ENCODE measurements at places on chromosomes 13 and 19. TPM values are rescaled to one million over a fixed set of nuclear protein-coding genes. Genes with fewer than 3 reads are reported as not detected.
A peak's percentile ranks its signal among the peaks of the same experiment; 100 is the strongest.

- no peak for DNase-seq
These were observed 55.4 kb upstream of the GTF2F2 start for GRCh38 chr13:45064889-45065288.

CCDC159 gene
- 27.1 TPM for polyA plus RNA-seq

CAMSAP3 gene
- 52.6 TPM for polyA plus RNA-seq

DNA sequence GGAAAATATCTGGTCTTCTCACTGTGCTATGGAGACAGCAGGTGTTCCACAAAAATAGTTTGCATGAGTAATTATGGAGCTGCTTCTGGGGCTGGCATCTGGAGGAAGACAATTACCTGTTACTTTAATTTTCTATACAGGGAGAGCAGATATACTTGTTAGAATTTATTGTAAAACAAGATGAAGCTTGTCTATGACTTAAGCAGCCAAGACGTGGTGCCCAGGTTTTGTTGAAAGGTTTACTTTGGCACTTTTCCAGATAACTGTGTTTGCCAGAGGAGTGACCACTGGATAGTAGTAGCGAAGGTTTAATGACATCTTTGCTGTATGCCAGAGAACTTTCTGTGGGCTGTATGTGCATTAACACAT, 134.5 kb upstream of the KL start:
- DNase-seq = no peak

DNA sequence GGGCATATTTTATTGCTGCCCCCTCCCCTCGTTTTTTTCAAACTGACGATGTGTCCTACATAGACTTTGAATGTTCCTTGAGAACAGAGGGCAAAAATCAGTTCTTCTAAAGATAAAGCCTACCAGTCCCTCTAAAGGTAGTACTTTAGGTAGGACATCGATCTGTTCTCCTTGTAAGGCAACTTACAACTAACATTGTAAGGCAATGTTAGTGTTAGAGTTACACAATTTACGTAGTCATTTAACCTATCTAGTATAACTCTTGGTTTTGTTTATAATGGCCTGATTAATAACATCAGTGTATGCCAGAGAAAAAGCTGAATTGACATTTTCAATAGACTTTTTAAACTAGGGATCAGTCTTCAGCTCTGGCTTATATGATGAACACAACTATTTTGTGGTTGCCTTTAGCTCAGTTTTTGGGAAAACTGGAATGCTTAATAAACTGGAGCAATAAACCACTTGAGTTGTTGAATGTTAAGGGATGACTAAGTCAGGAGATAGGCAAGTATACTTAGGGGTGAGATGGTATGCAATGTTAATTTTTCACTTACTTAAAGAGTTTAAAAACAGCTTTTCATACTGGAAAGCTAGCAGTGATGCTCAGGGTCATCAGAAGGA, 2.2 kb downstream of the NDFIP2 start:
- DNase-seq = no peak

DNA sequence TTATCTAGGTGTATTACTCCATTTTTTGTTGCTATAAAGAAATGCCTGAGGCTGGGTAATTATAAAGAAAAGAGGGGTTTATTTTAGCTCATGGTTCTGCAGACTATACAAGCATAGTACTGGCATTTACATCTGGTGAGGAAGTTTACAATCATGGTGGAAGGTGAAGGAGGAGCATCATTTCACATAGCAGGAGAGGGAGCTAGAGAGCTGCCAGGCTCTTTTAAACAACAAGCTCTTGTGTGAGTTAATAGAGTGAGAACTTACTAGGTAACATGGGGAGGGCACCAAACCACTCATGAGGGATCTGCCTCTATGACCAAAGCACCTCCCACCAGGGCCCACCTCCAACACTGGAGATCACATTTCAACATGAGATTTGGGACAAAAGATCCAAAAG, 221.7 kb upstream of the GPC6 start:
- DNase-seq = no peak

DNA sequence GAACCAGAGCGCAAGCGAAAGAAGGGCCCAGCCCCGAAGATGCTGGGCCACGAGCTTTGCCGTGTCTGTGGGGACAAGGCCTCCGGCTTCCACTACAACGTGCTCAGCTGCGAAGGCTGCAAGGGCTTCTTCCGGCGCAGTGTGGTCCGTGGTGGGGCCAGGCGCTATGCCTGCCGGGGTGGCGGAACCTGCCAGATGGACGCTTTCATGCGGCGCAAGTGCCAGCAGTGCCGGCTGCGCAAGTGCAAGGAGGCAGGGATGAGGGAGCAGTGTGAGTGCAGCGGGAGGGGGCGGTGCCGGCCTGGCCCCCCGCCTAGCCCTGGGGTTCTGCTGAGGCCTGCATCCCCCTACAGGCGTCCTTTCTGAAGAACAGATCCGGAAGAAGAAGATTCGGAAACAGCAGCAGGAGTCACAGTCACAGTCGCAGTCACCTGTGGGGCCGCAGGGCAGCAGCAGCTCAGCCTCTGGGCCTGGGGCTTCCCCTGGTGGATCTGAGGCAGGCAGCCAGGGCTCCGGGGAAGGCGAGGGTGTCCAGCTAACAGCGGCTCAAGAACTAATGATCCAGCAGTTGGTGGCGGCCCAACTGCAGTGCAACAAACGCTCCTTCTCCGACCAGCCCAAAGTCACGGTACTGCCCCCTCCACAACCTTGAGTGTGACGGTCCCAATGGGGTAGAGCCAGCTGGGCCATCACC, 2.1 kb downstream of the NR1H2 start:
- no peak for DNase-seq

PSG1 gene
- not detected for polyA plus RNA-seq

- DNase-seq = no peak
These were observed 34.4 kb downstream of the AP1M1 start for GRCh38 chr19:16232127-16232526.

DNA sequence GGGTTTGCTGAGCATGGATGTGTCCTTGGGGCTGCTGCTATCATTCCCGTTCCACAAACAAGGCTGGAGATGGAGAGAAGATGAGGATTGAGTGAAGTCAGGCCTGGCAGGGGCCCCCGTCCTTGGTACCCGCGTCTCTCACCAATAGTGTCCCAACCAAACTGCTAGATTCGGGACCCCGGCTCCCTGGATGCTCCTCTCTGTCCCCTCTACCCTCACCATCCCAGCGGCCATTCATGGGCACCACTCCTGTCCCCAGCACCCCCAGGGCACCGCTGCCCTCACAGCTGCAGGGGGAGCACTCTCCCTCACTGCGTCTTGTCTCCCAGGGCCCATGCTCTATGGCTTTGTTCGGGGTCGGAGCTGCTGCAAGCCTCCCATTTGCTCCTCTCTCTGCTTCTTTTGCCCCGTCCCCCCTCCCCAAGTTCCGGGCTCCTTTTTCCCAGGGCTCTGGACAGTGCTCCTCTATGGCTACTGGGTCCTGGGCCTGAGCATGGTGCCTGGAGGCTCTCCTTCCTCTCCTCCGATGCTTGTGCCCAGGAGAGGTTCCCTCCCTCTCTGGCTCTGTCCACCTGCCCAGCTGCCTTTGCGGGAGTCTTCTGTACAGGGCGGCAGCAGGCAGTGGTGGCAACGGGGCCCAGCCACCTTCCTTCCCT, 219.5 kb downstream of the TEX29 start:
- no peak for DNase-seq

CLN5 gene
- 31.2 TPM for polyA plus RNA-seq

GRCh38 chr13:99432609-99433542, 68.4 kb upstream of the TM9SF2 start:
- peak; percentile 49 for DNase-seq

ZNF677 gene
- polyA plus RNA-seq = 21.2 TPM

MRPS31 gene
- polyA plus RNA-seq = 27.7 TPM

SYDE1 gene
- 18.5 TPM for polyA plus RNA-seq

- no peak for DNase-seq
These were observed 61.4 kb downstream of the SLC10A2 start for GRCh38 chr13:103004661-103005345.

TYROBP gene
- polyA plus RNA-seq = 4.9 TPM

ZNF709 gene
- polyA plus RNA-seq = 0.63 TPM

GRCh38 chr19:53662209-53662608, 30.4 kb downstream of the DPRX start:
- no peak for DNase-seq

- no peak for DNase-seq
These were observed at the start of gene MIA for GRCh38 chr19:40774916-40775631. TSS of gene MIA (plus strand) at chr19:40775521. CDS start at chr19:40775543, 22 bp downstream.

GRCh38 chr13:43270130-43270830, 246.9 kb downstream of the DNAJC15 start:
- DNase-seq = no peak

ADM5 gene
- polyA plus RNA-seq = not detected

LILRB1 gene
- not detected for polyA plus RNA-seq

- no peak for DNase-seq
These were observed 452.7 kb downstream of the SUCLA2 start for GRCh38 chr13:47548294-47548840.

GRCh38 chr13:95579303-95579702, 26.8 kb downstream of the CLDN10 start:
- DNase-seq = no peak

FFAR1 gene
- polyA plus RNA-seq = not detected

NAPSA gene
- 12.1 TPM for polyA plus RNA-seq

CYP4F3 gene
- polyA plus RNA-seq = 1.3 TPM

DNA sequence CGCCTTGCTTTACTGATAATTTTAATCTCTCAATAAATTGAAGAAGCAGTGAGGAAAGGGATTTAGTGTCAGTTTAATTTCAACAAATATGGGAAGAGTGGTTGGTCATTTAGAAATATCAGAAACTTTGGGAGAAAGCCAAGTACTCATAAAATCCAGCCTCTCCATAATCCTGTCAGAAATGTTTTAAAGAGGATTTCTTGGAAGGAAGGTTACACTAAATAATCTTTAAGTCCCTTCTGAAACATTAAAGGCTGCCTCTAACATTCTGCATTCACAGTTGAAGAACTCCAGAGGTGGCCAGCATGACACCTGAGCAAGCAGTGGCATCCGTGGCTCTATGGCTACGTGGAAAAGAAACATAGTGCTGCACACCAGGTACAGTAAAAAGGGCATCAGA, 378.5 kb downstream of the ENOX1 start:
- no peak for DNase-seq

GRCh38 chr13:78686461-78686860, 27.5 kb upstream of the OBI1 start:
- DNase-seq = no peak

DNA sequence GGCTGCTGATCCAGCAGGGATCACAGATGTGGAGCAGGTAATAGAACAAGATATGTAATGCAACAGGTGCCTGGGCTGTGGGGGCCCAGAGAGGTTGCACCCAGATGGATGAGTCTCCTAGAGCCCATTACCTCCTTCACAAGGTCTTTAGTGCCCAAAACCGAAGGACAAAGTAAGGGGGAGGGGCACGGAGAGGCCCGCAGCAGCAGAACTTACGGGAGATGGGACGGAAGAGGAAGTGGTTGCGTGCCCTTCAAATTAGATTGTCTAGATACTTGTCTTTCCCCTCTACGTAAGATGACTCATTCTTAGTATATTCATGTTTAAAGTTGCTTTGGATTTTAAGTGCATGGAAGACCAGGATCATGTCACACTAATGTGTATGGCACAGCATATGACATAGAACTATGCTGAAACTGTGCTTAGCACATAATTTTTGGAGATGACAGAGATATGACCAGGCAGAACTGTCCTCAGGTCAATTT, 5.7 kb upstream of the MRPS31 start:
- no peak for DNase-seq

CEACAM8 gene
- polyA plus RNA-seq = not detected

- no peak for DNase-seq
These were observed 5.6 kb downstream of the ZNF787 start for GRCh38 chr19:56115490-56115889.

DNA sequence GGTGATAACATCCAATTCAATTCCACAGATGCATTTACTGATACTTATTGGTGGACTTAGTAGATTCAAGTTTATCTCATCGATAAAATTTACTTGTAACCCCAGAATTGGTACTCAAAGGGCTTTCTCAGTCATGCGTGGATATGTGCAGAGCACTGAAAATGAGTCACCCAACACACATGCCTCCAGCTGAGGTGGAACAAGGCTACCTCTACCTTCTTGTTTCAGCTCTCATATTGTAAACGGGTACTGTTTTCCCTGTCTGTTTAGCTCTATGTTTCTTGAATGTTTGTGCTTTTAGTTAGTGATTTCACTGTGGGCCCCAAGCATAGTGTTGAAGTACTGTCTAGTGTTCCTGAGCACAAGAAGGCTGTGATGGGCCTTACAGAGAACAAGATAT, 1.5 kb downstream of the LRRC63 start:
- no peak for DNase-seq

FUT6 gene
- 0.90 TPM for polyA plus RNA-seq

GRCh38 chr13:45353895-45354294, 12.9 kb upstream of the TPT1 start:
- no peak for DNase-seq

- no peak for DNase-seq
These were observed 731 bp upstream of the AKAP8L start for GRCh38 chr19:15419413-15420025.

DMKN gene
- 99.5 TPM for polyA plus RNA-seq

GRCh38 chr13:28657784-28658538, 969 bp upstream of the POMP start:
- DNase-seq = peak; percentile 22

EPSTI1 gene
- 27.7 TPM for polyA plus RNA-seq

- no peak for DNase-seq
These were observed 54.7 kb upstream of the URAD start for GRCh38 chr13:28043224-28043623.

SIX5 gene
- polyA plus RNA-seq = 15.6 TPM

TRPC4 gene
- polyA plus RNA-seq = 0.28 TPM

LCP1 gene
- 18.9 TPM for polyA plus RNA-seq

GRCh38 chr19:17220207-17220758, 5.1 kb downstream of the USE1 start:
- peak; percentile 83 for DNase-seq

GRCh38 chr19:52691215-52691610, 43.6 kb downstream of the ZNF611 start:
- DNase-seq = no peak

CD22 gene
- polyA plus RNA-seq = 1.9 TPM

KCNN4 gene
- polyA plus RNA-seq = 5.4 TPM

DNA sequence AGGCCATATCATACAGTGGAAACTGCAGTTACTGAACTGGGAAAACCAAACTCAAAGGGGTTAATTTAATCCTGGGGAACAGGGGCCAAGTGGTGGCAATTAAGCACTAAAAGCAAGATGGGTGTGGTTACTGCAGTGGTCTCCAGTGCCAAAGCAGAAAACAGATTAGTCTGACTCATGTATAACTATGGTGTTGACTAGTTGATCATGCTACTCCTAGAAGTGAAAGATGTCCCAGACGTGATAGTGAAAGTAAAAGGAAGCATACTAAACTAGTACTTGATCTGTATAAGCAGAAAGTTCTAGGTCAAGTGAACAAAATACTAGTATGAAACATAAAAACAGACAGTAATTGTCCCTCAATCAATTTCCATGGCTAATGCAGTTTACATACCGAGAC, 360.0 kb upstream of the SLITRK5 start:
- DNase-seq = no peak

CRYL1 gene
- 65.5 TPM for polyA plus RNA-seq
